ENCODE measurements at places on chromosomes 5 and 9. TPM values are rescaled to one million over a fixed set of nuclear protein-coding genes. Genes with fewer than 3 reads are reported as not detected.

The ANXA6 gene
- 41.4 TPM for total RNA-seq

The LRRC70 gene
- 0.10 TPM for total RNA-seq

The ATP6V0E1 gene
- 350 TPM for total RNA-seq

The SPINK13 gene
- not detected for total RNA-seq

The MAMDC4 gene
- total RNA-seq: 4.1 TPM

The CFAP77 gene
- total RNA-seq: 0.28 TPM

The FAM221B gene
- not detected for total RNA-seq

The MAMDC2 gene
- 0.25 TPM for total RNA-seq

The TAS2R1 gene
- total RNA-seq: not detected

The PSAT1 gene
- 183 TPM for total RNA-seq

The ZDHHC11 gene
- total RNA-seq: 18.6 TPM

The PRKACG gene
- total RNA-seq: not detected

The TNPO1 gene
- 163 TPM for total RNA-seq

The DBH gene
- not detected for total RNA-seq

The CLIC3 gene
- total RNA-seq: 1.7 TPM

The RFESD gene
- total RNA-seq: 3.1 TPM

The FBXO10 gene
- 7.8 TPM for total RNA-seq

The EPB41L4A gene
- 1.3 TPM for total RNA-seq

The EIF4EBP3 gene
- 1.3 TPM for total RNA-seq

The OLFML2A gene
- 18.2 TPM for total RNA-seq

The CTXN3 gene
- not detected for total RNA-seq

The PCDHGA10 gene
- total RNA-seq: 0.01 TPM

The FANCG gene
- 58.0 TPM for total RNA-seq

The CARD6 gene
- total RNA-seq: 4.2 TPM

The INSL4 gene
- 15.8 TPM for total RNA-seq

The BTNL8 gene
- not detected for total RNA-seq

The F2R gene
- 49.9 TPM for total RNA-seq
